ENCODE measurements at places on chromosomes 13 and 19.

GRCh38 chr19:32131005-32131404 lies 214.4 kb upstream of the ZNF507 start:
- DNase-seq = no peak

GRCh38 chr13:97101912-97102708 lies 107.8 kb upstream of the OXGR1 start:
- DNase-seq = no peak

DNA sequence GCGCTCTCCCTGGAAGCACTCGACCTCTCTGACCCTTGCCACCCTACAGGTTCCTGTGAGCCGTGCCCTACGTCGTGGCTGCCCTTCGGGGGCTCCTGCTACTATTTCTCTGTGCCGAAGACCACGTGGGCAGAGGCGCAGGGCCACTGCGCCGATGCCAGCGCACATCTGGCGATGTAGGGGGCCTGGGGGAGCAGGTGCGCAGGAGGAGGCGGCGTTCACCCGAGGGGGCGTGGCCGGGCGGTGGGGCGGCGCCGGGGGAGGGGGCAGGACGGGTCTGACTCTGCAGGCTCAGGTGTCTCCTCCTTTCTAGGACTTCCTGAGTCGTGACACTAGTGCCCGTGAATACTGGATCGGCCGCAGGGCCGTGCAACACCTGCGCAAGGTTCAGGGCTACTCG lies 26.4 kb downstream of the CLEC4M start:
- no peak for DNase-seq

DNA sequence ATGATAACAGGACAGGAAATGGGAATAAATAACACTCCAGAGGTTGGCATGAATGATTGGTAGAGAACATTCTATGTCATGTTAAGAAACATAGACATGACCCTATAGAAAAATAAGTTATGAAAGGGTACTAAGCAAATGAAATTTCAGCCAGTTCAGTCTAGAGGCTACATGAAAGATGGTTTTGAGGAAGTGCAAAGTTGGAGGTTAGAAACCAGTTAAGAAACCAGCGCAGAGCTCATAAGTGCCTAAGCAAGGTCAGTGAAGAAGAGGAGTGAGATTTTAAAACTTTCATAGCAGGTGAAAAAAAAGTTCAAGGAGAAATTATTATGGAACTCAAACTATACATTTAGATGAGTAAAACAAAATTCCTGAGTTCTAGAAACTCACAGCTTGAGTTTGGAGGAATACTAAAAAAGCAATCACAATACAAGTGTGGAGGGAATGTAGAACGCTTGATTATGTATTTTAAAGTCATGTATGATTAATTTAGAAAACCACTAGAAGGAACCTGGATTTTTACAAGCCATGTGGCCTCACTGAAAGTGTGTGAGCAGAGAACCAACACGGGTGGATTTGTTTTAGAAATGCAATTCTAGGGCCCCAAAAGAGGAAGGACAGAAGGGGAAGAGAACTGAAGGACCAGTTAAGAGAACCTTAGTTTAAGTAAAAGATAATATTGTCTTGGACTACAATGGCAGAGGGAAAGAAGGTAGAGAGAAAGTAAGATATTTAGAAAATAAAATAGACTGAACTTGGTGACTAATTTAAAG lies 162.4 kb downstream of the PCDH20 start:
- no peak for DNase-seq

- DNase-seq = peak; percentile 66
Observed at GRCh38 chr19:55172741-55173140, 6.3 kb upstream of the DNAAF3 start.

DNA sequence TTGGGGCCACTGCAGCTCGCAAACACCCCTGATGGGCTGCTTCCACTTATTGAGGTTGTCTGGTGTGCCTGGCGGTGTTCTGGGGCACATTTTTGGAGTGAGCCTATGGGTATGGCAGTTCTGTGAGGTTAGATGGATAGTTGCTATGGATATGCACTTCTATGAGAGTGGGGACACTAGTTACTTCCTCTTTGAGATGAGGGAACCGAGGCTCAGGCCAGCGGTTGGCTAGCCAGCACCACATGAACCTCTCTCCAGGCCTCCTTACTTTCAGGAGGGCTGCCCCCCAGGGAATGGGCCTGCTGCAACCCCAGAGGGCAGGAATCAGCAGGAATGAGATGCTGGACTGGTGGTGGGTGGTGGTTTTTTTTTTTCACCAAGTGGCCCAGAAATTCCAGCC lies 13.5 kb upstream of the PRR19 start:
- DNase-seq = no peak

- DNase-seq = no peak
Observed at GRCh38 chr19:18251587-18252369, 22.5 kb downstream of the IQCN start.

GRCh38 chr19:48746738-48747575 lies at the start of gene IZUMO1:
IZUMO1 (minus strand) TSS chr19:48746909; CDS start chr19:48745859, 1,050 bp downstream.
- peak; percentile 51 for DNase-seq

DNA sequence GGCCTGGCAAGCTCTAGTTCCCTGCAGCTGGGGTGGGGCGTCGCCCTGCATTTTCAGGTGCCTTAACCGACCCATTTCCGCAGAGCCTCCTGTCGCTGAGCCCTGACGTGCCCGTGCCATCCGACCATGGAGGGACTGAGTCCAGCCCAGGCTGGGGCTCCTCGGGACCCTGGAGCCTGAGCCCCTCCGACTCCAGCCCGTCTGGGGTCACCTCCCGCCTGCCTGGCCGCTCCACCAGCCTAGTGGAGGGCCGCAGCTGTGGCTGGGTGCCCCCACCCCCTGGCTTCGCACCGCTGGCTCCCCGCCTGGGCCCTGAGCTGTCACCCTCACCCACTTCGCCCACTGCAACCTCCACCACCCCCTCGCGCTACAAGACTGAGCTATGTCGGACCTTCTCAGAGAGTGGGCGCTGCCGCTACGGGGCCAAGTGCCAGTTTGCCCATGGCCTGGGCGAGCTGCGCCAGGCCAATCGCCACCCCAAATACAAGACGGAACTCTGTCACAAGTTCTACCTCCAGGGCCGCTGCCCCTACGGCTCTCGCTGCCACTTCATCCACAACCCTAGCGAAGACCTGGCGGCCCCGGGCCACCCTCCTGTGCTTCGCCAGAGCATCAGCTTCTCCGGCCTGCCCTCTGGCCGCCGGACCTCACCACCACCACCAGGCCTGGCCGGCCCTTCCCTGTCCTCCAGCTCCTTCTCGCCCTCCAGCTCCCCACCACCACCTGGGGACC lies 1.2 kb downstream of the ZFP36 start:
- DNase-seq = no peak

DNA sequence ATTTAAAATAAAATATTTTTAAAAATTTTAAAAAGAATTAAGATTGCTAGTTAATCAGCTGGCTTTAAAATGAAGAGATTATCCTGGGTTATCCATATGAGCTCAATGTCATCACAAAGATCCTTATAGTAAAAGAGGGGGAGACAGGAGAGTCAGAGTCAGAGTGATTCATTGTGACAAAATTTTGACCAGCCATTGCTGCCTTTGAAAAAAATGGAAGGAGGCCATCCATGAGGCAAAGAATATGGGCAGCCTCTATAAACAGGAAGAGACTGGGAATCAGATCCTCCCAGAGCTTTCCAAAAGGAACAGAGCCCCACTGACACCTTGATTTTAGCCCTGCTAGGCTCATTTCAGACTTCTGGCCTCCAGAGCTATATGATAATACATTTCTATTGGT lies 9.3 kb upstream of the RUBCNL start:
- no peak for DNase-seq

DNA sequence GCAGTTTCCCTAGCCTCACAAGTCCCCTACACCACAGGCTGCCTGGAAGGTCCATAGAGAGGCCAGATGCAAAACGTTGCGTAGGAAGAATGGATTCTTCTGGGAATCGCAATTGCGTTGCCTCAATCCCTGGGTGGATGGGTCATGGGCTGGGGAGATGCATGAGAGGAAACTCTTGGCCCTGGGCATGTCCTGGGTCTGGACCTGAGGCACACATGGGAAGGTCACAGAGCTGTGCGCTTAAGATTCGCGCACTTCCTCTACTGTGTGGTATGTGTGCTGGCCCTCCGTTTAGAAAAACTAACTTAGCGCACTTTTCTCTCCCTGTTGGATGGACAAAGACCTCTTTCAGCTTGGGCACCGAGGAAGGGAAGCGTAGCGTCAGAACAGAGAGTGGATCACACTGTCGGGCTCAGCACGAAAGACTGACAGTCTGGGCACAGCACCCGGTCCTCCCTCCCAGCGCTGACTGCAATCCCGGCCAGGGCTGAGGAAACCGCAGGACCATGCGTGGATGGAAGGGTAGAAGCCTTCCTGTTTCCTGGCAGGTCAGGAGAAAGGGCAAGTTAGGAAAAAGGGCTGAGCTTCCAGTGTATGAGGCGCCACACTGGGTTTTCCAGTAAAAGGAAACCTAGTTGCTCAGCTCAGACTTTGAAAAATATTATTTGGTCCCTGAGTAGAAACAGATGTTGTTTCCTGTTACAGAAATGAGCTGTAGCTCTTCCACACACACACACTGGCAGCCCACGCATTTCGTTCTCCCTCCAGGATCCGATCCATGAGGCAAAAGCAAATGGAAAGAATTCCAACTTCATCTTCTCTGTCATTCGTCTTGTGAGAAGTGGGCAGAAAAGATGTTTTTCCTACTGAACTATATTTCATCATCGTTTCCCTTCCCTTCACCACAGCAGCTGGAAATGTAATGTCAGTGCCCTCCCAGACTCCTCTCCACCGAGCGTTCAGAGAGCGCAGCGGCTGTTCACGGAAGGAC lies 86.0 kb downstream of the ING1 start:
- no peak for DNase-seq

DNA sequence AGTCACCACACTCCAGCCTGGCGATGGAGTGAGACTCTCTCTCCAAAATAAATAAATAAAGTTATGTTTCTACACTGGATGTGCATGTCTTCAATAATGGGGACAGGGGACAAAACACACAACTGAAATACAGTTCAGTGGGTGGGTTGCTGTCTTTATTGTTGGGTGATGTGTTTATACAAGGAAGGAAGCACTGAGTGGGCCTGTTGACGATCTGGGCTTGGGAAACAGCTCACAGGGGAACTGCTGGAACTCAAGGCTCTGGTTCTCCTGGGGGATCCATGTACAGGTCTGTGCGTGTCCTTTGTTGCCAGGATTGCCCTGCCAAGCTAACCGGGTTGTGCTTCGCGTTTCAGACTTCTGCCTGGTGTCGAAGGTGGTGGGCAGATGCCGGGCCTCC lies 18.9 kb downstream of the SPINT2 start:
- DNase-seq = no peak

GRCh38 chr13:78787190-78787589 lies 128.2 kb upstream of the OBI1 start:
- no peak for DNase-seq

DNA sequence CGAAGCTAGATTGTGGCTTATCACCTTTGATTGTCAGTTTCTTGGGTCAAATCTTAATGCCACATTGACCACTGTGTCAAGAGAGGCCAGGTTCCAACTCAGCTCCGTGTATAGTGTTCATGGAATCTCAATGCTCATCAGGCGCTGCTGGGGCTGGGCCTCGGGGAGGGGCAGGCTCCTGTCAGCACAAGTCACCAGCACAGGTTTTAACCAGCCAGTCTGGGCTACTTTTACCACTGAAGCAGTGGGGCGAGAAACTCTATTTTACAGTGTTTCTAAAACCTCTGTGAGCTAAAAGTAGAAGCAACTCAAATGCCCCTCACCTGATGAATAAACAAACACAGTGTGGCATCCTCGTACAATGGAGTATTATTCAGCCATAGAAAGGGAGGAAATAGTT lies 118.7 kb upstream of the GJB6 start:
- DNase-seq = peak; percentile 75

GRCh38 chr13:20425819-20426219 lies 99.8 kb downstream of the CRYL1 start:
- peak; percentile 81 for DNase-seq

GRCh38 chr19:41641879-41642485 lies 15.1 kb upstream of the CEACAM4 start:
- peak; percentile 20 for DNase-seq

DNA sequence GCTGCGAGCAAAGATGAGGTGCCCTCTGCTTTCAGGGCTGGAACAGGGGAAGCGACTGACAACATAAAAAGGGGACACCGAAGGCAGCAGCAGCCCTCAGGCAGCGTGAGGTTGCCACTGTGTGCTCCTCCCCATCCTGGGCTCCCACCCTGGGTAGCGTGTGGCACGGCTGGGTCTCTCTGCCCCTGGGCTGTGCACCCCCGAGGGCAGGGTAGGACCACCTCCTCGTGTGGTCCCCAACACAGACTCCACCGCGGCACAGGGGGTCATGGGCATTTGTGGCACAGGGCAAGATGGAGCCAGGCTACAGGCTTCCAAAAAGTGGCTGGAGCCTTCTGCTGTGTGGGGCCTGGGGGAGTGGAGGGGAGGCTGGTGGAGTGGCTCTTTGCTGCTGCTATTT lies 6.5 kb upstream of the RSPH6A start:
- DNase-seq = no peak

DNA sequence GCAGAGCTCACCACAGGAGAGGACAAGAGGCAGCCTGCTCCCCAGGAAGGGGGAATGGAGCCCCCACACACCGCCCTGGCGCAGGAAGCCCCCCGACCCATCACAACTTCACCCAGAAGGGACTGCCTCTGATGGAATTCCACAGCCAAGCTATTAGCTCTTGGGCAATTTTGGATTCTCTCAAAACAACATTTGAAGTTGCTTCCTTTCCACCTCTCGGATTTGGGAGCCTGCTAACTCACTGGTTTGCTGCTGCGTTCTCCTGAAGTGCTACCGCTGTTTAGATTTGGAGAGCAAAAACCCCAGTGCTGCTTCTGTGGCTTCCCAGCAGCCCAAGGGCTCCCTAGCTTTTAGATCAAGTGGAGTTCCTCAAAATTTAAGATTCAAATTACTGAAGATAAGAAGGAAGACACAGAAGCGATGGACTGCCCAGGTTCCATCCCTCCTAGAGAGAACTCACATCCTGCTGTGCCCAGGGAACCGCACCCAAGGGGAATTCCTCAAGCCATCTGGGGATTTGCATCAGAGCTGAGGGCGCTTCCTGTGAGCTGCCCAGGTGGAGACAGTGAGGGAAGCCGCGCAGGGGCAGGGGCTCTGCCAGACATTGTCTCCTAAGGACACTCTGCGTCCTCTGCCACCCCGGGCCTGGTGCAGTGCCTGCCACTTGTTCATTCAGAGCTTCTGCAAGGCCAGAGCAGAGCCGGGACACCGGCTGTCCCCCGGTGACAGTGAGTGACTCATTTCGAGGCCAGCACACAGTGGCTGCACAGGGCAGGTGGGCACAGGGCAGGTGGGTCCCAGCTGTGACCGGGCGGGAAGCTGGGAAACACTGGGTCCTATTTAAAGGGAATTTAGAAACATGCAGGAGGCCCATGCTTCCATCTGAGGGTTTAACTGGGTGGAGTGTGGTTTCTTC lies 45.5 kb downstream of the COL4A1 start:
- peak; percentile 43 for DNase-seq

- no peak for DNase-seq
Observed at GRCh38 chr13:83377491-83377890, 504.8 kb downstream of the SLITRK1 start.
